ENCODE measurements at places on chromosomes 16 and 17.

DNA sequence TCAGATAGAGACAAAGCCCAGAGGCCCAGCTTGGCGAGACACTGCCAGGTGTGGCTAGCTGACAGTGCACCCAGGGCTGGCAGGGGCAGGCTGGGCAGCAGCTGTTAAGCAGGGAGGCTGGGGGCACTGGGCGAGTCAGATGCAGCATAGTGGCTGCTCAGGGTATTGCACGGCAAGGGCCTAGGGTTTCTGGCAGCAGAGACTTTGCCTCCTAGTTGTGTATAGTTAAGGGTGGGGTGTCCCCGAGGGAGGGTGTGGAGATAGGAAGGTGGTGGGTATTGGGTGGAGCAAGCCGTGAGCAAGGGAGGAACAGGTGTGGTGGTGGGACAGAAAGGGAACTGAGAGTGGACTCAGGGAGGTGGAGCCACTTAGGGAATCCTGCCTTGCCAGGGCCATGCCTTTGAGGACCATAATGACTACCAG, 66.0 kb downstream of the SMPD3 start:
- DNase-seq: no peak

- no peak for DNase-seq
These were observed 9.9 kb upstream of the BAIAP3 start for GRCh38 chr16:1323296-1324239.

GRCh38 chr16:74888232-74888862, 96.6 kb downstream of the WDR59 start:
- DNase-seq: no peak

DNA sequence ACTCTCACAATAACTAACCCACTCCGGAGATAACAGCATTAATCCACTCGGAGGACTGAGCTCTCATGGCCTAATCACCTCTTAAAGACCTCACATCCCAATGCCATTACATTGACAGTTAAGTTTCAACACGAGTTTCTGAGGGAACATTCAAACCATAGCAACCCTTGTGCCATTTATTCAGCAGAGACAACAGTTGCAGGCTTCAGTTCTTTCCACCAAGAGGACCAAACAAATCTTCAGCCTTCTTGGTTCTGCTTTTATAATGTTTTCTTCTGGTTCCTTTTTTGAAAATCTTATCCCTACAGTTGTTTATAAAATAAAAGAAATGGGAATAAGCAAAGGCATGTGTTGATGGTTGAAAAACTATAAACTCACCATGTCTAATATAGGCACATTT, 2.1 kb upstream of the CD300E start:
- DNase-seq: no peak

DNA sequence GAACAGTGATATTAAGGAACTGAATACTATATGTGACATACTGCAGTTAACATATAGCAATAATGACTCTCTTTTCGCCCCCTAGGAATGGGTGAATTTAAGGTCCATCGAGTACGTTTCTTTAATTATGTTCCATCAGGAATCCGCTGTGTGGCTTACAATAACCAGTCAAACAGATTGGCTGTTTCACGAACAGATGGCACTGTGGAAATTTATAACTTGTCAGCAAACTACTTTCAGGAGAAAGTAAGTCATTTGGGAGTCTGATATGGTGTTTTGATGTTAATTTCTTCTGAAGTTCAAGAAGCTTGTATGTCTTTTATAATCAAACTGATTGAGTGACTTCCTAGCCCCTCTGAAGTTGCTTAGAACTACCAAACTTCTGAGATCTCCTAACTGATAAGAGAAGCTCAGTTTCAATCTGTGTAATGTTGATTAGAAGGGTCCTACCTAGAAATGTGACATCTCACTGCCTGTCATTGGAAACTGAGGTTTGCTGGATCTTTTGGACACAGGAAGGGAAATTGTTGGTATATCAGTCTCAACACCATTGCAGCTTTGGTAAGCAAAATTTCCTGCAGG, 1.0 kb downstream of the UTP4 start:
- no peak for DNase-seq

- DNase-seq: no peak
These were observed 68.6 kb downstream of the TMEM100 start for GRCh38 chr17:55654022-55654421.
